Right renal pelvis (tissue), 4 donors: ENCODE measurements at places on chromosomes 2 and 18.

GRCh38 chr2:201441409-201441808 is 9.8 kb downstream of the TRAK2 start:
- no peak for DNase-seq

DNA sequence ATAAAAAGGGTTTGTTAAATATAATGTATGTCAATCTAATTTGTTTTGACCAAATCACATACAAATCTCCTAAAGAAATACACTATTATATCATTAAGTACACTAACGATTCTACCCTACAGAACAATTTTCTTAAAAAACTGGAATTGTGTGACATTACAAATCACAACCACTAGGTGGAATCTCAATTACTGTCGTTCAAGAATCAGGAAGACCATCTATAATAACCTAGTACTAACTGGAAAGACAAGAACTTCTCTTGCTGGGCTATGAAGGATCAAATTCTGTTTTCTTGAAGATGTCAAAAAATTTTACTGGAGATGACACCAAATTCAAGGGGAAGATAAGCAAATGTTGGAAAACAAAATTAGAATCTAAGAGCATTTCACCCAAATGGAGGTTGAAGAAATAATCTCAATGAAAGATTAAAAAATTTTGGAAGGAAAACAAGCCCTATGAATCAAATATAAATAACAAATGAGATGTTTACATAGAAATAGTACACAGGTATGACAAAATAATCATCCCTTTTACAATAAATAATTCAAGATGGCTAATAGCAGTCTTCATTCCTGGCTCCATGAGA is 110.9 kb downstream of the STK39 start:
- no peak for DNase-seq

- DNase-seq: no peak
Observed at GRCh38 chr18:36545821-36546427, 248.4 kb downstream of the FHOD3 start.

DNA sequence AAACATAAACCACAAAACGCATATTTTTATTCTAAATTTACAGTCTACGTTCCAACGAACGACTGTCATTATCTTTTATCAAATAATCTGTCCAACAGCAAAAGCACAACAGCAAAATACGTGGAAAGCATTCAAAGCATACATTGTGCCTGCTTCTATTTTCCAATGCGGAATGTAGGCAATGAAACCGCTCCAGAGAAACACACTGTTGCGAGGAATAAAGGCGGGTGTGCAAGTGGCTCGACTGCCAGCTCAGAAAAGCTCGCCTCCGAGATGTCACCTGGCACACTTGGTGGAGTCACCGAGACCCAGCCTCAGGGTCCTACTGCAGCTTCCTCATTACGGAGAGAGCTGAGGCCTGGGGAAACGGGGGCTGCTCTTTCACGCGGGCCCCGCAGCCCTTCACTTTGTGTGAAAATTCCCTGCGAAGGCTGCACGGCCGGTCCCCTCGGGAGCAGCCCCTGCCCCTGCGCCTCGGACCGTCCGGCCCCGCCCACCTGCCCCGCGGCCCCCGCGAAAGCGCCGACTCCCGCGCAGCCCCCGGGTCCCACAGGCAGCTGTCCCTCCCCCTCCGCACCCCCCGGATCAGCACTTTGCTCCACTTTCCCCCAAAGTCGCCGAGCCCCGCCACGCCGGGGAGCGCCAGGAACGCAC is 752 bp downstream of the MGAT4A start:
- peak; percentile 28 for DNase-seq

- DNase-seq: no peak
Observed at GRCh38 chr2:205814039-205814364, 131.7 kb downstream of the NRP2 start.

- no peak for DNase-seq
Observed at GRCh38 chr18:47331026-47331425, 79.6 kb upstream of the SKOR2 start.

- no peak for DNase-seq
Observed at GRCh38 chr2:168316073-168316440, 68.7 kb upstream of the STK39 start.

- DNase-seq: no peak
Observed at GRCh38 chr2:136114382-136114781, 3.6 kb downstream of the CXCR4 start.

DNA sequence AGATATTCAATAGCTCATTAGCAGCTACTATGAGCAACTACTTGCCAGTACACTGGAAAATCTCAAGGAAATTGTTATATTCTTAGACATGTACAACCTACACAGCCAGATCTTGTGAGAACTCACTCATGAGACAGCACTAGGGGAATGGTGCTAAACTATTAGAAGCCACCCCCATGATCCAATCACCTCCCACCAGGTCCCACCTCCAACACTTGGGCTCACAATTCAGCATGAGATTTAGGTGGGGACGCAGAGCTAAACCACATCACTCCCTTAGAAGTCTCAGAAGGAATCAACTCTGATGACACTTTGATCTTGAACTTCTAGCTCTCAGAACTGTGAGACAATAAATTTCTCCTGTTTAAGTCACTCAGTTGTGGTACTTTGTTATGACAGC is 418.3 kb upstream of the SPHKAP start:
- DNase-seq: no peak

- DNase-seq: no peak
Observed at GRCh38 chr18:3279201-3280185, 17.6 kb downstream of the MYL12B start.

GRCh38 chr2:169036736-169037440 is 5.8 kb upstream of the ABCB11 start:
- no peak for DNase-seq

DNA sequence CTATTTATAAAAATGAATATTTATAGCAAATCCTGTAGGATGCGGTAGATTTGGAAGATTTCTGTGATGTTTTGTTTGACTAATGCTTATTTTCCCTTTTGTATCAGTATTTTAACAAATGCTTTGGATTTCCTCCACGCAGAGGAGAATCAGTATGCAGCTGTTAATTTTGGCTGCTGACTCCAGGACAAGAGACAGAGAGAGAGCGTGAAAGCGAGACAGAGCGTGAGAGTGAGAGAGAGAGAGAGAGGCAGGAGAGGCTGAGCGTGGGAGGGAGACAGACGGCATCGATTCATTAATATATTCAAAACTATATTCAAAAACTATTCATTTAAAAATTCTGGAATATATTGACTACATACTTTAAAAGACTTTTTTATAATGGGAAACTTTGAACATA is 62.5 kb downstream of the RRM2 start:
- no peak for DNase-seq

DNA sequence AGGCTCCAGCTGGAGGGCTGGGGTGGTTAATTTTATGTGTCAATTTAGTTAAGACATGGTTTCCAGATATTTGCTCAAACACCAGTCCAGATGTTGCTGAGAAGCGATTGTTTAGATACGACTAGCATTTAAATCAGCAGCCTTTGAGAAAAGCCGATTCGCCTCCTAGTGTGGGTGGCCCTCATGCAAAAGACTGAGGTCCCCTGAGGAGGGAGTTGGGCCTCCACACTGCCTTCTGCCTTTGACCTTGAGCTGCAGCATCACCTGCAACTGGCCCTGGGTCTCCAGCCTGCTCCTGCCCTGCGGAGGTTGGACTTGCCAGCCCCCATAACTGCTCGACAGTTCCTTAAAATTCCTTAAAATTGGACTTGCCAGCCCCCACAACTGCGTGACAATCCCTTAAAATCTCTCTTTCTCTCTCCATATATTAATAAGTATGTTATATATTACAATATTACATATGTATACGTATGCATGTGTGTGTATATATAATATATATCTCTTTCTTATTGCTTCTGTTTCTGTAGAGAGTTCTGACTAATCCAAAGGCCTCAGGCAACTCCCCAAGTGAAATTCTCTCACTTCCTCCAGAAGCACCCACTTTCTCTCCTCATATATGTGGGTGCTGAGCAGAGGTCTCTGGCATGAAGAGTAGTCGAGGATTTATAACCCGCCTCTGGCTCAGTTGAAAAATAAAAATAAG is 14.4 kb downstream of the FBLN7 start:
- no peak for DNase-seq

GRCh38 chr2:27638709-27639108 is 9.9 kb downstream of the GPN1 start:
- no peak for DNase-seq

GRCh38 chr2:112061840-112062239 is 6.8 kb downstream of the TMEM87B start:
- no peak for DNase-seq

GRCh38 chr2:46865181-46865970 is 50.2 kb downstream of the MCFD2 start:
- no peak for DNase-seq
